Cerebellar nuclear complex (tissue), 1 donor: ENCODE measurements at places on chromosomes 7 and 10.

DNA sequence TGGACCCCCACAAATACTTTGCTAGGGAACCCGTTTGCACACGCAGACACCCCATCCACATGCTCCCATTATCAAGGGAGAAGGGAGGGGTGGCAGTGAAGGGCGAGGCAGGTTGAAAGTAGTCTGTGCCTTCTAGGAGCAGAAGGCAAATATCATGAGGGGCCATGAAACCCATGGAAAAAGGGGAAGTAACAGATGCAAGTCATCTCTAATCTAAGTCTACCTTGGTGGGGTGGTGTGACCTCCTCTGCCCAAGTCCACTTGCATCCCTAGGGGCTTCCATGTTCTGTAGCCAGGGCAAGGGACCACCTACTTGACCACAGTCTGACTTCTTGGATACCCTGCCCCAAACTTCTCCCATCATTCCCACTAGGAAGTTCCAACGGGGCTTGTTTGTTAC, 5.5 kb downstream of the GIMAP6 start:
- DNase-seq: no peak

DNA sequence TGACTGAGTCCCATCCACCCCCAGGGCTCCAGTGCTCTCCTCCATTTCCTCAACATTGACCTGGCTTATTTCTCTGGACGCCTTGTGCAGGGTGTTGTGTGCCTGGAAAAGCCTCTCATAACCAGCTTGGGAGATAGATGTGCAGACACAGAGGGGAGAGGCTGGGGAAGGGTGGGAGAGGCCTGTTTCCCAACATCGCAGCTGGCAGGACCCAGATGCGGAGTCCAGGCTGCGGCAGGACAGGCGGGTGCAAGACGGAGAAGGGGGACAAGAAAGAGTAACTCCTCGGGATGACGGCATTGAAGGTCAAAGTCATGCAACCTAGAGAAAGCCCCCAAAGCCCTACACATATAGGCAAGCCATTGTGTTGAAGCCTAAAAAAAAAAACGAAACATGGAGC, 54.1 kb upstream of the ANTXRL start:
- no peak for DNase-seq

- no peak for DNase-seq
Measured at GRCh38 chr7:20307901-20308300, 22.8 kb upstream of the ITGB8 start.

DNA sequence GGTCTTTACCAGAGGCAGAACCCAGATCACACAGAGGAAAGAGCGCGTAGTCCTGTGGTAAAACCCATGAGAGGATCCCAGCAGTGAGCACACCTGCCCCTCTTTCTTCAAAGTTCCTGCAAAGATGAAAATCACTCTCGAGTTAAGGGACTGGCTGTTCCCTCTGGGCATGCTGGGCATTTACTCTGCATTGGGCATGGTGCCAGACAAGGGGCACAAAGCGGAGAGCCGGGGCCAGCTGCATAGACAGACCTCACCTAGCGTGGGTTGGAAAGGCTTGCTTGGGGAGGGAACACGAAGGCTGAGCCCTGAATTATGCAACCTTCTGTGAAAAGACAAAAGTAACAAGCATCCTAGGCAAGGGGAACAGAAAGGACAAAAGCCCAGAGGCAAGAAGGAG, 120.0 kb upstream of the TCERG1L start:
- no peak for DNase-seq

DNA sequence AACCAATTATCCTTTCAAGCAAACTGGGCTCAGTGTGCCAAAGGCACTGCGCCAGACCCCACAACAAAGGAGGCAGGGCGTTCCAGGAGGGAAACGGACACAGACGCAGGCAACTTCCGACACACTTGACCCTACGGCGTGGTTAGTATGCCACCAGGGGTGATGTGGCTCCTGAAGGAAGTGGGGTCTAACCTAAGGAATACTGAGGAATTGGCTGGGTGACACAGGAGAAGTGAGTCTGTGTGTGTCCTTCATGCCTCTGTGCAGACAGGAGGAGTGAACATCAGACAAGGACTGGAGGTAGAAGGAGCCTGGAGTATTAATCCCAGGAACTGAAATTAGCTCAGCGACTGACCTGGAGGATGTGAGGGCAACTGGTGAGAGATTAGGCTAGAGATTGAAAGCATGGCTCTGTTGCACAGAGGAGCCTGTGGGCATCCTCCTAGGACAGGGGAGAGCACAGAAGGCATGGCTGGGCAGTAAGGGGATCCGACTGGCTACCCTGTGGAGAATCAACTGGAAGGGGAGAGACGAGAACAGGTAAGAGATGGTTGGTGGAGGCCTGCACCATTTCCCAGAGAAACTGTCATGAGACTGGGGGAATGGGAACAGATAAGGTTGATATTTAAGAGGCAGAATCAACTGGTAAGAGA, 27.8 kb downstream of the GSDME start:
- no peak for DNase-seq

DNA sequence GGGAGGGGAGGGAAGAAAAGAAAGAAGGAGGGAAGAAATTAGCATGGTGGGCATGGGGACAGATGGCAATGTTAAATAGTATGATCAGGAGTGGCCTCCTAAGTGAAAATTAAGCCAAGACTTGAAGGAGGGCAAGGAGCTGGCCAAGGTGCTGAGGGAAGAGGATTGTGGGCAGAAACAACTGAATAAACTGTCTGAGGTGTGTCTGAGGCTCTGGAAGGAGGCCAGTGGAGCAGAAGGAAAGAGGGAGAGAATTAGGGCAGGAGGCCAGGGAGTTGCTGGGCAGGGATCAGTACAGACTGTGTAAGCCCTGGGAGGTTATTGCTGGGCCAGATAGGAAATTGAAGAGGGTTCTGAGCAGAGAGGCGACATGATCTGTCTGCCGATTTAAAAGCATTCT, 40.6 kb upstream of the VKORC1L1 start:
- DNase-seq: peak; percentile 78

DNA sequence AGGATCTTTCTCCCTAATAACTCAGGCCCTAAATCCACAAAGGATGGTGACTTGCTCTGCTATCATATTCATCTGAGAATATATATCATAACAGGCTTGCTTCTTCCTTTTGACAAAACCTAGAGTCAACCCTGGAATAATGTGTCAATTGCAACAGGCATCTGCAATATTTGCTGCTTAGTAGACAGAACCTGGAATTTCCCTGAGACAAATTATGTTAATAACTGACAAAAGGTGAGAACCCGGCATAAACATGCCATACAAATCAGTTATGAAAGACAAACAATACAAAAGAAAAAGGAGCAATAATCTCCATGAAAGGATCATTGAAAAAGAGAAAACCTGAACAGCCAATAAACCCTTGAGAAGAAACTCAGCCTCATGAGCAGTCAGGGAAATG, 114.5 kb upstream of the CDCA7L start:
- no peak for DNase-seq

DNA sequence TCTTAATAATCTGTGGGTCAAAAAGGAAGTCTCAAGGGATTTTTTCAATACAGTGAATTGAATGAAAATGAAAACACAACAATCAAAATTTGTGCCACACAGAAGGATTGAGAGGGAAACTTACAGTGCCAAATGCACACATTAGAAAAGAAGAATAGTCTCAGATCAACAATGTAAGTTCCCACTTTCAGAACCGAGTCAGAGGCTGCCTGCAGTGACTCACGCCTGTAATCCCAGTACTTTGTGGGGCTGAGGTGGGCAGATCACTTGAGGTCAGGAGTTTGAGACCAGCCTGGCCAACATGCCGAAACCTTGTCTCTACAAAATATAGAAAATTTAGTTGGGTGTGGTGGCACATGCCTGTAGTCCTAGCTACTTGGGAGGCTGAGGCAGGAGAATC, 12.5 kb upstream of the KEL start:
- DNase-seq: no peak

DNA sequence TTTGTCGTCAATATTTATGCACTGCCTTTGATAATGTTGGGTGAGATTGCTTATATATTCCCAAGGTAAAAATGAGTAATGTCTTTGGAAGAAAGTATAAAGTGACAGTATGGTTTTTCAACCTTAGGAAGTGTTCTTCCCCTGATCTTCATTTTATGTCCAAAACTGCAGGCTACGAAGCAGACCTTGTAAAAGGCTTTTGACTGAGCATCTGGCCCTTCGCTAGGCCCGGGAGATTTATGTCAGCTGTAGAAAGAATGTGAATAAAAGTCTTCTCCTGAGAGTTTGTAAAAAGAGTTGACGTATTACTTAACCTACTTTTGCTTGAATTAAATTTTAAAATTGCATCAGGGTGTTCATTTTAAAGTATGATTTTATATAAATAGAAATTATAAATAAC, 116.8 kb downstream of the CPED1 start:
- no peak for DNase-seq

GRCh38 chr7:114789161-114789560, 132.7 kb upstream of the MDFIC start:
- no peak for DNase-seq

DNA sequence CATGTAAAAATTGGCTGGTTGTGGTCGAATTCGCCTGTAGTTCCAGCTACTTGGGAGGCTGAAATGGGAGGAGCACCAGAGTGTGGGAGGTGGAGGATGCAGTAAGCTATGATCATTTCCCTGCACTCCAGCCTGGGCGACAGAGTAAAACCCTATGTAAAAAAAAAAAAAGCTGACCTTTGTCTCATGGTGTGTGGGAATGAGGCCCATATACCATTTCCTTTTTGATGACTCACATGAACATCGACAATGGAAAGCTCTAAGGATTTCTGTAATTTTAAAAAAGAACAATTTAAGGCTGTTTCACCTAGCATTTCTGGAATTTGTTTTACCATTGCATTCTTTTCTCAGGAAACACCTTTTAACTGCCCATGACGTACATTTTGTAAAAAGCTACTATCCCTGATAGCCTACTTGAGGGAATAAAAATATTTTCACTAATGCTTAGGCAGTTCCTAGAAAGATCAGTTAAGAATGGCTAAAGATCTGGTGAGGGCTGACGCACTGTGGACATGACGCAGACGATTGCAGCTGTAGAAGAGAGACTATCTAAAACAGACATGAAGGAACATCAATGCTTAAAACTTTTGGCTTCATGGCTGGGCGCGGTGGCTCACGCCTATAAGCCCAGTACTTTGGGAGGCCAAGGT, 400.6 kb upstream of the IGFBP3 start:
- no peak for DNase-seq

DNA sequence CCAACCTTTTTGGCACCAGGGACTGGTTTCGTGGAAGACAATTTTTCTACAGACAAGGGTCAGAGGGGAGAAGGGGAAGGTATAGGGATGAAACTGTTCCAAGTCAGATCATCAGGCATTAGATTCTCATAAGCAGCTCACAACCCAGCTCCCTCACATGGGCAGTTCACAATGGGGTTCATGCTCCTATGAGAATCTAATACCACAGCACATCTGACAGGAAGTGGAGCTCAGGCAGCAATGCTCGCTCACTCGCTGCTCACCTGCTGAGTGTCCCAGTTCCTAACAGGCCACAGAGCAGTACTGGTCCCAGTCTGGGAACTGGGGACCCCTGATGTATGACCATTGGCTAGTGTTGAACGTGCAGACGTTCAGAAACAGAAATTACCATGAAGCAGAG, 63.7 kb downstream of the ATE1 start:
- no peak for DNase-seq

GRCh38 chr10:10222304-10222841, 795.3 kb upstream of the CELF2 start:
- DNase-seq: no peak

- no peak for DNase-seq
Measured at GRCh38 chr10:119233821-119234220, 26.4 kb downstream of the GRK5 start.

DNA sequence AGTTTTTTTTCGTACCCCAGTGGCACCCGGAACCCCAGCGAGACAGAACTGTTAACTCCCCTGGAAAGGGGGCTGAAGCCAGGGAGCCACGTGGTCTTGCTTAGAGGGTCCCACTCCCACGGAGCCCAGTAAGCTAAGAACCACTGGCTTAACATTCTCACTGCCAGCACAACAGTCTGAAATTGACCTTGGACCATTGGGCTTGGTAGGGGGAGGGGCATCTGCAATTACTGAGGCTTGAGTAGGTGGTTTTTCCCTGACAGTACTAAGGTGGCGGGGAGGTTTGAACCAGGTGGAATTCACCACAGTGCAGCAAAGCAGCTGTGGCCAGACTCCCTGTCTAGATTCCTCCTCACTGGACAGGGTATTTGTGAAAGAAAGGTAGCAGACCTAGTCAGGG, 196.5 kb downstream of the ADK start:
- no peak for DNase-seq

DNA sequence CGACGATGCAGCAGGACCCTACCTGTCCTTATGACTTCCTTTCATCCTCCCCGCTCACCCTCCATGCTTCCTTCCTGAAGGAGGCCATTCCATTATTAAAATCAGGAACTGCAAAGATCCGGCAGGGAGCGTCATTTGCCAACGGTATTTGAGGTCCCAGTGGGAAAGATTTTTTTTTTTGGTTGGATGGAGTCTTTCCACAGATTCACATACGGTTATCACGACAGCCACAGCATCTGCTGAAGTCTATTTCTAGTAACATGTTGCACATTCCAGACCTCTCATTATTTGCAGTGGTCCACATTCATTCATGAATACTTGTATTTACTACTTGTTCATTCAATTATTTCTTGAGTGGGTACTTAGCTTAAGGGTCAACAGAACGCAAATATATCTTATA, 94.7 kb upstream of the LYZL2 start:
- no peak for DNase-seq

GRCh38 chr10:50794490-50794889, 54.8 kb downstream of the ASAH2B start:
- no peak for DNase-seq

- no peak for DNase-seq
Measured at GRCh38 chr10:22657024-22657423, 57.4 kb downstream of the PIP4K2A start.

DNA sequence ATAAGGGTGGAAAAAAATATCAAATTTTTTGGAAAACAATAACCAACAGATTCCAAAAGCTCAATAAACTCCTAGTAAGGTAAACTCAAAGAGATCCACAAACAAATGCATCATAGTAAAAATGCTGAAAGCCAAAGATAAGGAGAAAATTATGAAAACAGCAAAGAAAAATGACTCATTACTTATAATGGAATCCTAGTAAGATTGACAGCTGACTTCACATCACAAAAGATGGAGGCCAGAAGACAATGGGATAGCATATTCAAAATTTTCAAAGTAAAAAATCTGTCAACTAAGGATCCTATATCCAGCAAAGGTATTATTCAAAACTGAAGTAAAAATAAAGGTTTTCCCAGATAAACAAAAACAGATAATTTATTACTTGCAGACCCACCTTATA, 183.4 kb upstream of the VIPR2 start:
- no peak for DNase-seq

DNA sequence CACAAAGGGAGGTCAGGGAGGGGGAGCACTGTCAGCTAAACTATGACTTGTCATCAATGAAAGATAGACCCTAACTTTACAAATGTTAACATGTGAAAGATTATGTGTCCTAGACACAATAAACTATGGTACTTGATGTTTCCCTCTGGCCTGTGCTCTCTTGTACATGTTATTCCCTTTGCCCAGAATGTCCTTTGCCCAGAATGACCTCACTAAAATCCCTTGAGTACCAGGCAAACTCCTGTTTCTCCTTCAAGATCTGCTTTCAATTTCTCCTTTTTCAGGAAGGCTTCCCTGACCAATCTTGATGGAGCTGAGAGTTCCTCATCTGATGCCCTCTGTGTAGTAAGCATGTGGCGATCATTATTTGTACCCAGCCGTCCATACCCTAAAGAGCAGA, 143.1 kb downstream of the ZNF365 start:
- no peak for DNase-seq

GRCh38 chr7:142010952-142011548, 15.4 kb downstream of the MGAM start:
- DNase-seq: no peak

GRCh38 chr10:127358337-127358736, 161.9 kb upstream of the INSYN2A start:
- DNase-seq: no peak

GRCh38 chr10:3172081-3172445, 519 bp downstream of the PITRM1 start:
- no peak for DNase-seq
